NCI-H1105 treated with DMSO at 0.1 percent for 48 hours (cell line): ENCODE measurements at places on chromosomes 6 and 20.

GRCh38 chr6:3231247-3232016, 4.0 kb upstream of the TUBB2B start:
- peak; percentile 94 for DNase-seq

DNA sequence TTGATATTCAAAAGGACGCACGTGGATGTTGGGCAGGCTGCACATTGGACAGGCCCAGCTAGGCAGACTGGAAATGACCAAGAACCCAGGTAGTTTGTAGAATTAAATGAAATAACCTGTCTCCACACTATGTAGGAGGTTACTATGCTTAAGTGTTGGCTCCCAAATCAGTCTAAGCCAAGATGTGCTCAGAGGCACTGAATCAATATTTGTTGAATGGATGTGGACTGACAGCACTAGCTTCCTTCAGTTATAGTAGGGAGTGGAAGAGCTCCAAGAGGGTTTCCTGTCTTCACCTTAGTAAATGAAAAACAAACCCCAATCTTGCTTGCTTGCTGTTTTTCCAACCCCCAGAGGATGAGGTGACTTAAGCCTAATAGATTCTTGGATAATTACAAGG, 180.5 kb downstream of the JARID2 start:
- no peak for DNase-seq

GRCh38 chr6:167136376-167136775, 13.5 kb downstream of the CCR6 start:
- no peak for DNase-seq

DNA sequence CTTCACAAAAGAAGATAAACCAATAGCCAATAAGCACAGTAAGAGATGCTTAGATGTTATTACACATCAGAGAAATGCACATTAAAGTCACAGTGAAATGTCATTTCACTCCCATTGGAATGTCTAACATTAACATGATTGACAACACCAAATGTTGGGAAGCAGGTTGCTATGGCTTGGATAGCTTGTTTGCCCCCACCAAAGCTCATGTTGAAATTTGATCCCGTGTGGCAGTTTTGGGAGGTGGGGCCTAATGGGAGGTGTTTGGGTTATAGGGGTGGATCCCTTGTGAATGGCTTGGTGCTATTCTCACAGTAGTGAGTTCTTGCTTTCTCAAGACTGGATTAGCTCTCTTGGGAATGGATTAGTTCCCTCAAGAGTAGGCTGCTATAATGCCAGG, 44.8 kb downstream of the MRAP2 start:
- no peak for DNase-seq

GRCh38 chr6:131368198-131368911, 204.7 kb upstream of the ARG1 start:
- no peak for DNase-seq

GRCh38 chr6:36493319-36493718, 50.5 kb downstream of the KCTD20 start:
- DNase-seq = no peak

DNA sequence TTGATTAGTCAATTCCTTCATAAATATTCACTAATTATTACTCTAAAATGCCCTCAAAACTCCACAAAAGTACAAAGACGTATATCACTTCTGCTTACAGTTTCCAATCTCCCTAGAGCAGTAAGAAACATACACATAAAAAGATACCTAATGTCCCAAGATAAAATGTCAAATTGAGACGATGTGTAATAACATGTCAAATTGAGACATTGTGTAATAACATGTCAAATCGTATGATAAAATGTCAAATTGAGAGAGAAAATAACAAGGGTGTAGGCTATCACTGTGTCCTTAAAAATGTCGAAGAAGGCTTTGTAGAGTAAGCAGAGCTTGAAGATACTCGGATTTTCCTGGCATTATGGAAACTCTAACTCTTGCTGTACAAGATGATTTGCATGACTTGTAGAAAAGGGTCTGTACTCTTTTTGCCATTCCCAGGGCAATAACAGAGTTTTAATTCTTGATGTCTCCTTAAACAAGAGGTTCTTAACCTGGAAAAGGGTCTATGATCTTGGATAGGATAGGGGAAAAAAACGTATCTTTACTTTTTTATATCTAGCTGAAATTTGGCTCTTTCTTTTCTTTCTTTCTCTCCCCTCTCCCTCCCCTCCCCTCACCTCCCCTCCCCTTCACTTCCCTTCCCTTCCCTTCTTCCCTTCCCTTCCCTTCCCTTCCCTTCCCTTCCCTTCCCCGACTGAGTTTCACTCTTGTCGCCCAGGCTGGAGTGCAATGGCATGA, 67.7 kb upstream of the ADGRG6 start:
- no peak for DNase-seq

DNA sequence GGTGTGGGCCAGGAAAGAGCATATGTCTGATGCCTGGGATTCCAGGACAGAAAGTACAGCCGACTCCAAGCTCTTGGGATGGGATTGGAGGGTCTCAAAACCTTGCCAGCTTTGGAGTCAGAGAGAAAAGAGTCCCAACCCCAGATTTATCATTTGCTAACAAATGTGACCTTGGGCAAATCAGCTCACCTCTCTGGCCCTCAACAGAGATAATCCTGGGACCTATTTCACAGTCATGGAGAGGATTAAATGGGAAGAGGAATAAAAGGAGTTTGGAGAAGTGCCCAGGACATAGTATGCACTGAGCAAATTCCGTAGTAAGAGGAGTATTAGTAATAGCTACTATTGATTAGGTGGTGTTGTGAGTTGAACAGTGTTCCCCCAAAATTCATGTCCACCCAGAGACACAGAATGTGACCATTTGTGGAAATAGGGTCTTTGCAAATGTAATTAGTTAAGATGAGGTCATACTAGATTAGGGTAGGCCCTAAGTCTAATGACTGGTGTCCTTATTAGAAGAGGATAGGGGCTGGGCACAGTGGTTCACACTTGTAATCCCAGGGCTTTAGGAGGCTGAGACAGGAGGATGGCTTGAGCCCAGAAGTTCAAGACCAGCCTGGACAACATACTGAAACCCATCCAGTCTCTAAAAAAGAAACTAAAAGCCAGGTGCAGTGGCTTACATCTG, 17.1 kb downstream of the RIPOR3 start:
- DNase-seq = no peak

DNA sequence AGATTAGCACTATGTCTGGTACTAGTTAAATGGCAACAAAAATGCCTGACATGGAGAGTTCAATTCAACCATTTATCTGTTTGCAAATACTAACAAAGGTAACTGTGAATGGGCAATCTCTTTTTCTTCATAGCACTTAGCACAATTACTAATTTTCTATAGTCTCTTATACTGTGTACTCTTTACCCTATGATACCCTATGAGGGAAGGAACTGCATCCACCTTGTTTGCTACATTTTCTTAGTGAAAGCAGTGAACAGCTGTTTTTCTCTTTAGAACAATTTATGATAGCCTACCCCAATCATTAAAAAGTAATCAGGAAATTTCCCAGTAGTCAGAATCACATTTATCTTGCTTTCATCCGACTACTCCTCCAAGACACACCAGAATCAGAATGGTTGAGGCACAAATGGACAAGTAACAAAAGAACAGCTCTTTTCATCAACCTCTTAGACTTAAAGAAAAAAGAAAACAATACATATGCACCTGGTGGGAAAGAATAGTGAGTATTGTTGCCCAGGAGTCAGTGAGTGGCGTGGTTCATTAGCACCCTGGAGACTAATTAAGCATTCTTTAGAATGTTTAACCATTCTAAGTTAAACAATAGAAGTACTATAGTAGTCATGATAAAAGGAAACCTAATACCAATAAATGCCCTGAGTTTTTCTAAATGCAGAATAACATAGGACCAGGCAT, 16.7 kb downstream of the ZNF292 start:
- DNase-seq = no peak

GRCh38 chr6:158567871-158568401, 8.0 kb downstream of the TMEM181 start:
- no peak for DNase-seq

DNA sequence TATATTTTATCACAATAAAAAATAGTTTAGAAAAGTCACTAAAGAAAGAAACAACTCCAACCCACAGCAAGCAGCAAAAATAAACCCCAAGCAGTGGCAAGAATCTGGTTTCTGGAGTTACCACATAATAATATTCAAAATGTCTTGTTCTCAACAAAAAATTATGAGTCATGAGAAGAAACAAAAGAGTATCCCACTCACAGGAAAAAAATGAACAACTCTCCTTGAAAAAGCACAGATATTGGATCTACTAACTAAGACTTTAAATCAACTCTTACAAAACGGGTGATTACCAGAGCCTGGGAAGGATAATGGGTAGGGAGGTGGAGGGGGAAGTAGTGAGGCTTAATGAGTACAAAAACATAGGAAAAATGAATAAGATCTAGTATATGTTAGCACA, 425.6 kb downstream of the PLCB1 start:
- no peak for DNase-seq

- no peak for DNase-seq
Observed at GRCh38 chr6:86825436-86825835, 111.9 kb upstream of the HTR1E start.

GRCh38 chr6:53428886-53429285, 80.1 kb upstream of the ELOVL5 start:
- no peak for DNase-seq

DNA sequence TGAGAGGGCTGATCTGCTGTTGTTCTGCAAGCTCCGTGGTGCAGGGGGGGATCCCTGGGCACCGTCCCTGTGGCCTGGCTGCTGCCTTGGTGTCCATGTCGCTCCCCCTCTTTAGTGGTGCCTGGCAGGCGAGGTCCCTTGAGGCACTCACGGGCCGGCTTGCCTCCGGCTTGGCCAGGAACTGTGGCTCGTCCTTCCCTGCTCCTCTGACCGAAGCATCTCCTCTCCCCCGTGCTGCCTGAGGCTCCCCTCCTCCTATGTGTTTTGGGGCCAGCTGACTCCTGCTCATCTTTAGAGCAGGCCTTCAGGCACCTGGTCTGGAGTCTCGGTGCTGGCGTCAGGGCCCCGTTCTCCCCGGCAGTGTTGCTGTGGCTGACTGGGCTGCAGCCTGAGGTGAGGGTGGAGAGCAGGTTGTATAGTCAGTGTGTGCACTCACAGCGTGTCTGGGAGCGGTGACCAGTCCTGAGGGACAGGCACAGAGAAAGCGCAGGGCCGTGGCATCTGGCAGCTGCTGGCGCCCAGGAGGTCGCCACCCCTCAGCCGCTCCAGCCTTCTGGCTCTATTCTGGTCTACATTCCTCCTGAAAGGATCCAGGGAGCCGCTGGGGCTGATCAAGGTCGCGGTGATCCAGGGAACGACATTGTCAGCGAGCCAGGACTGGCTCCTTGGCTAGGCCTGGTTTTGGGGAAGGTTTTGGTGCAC, 43.7 kb downstream of the PYGB start:
- no peak for DNase-seq

DNA sequence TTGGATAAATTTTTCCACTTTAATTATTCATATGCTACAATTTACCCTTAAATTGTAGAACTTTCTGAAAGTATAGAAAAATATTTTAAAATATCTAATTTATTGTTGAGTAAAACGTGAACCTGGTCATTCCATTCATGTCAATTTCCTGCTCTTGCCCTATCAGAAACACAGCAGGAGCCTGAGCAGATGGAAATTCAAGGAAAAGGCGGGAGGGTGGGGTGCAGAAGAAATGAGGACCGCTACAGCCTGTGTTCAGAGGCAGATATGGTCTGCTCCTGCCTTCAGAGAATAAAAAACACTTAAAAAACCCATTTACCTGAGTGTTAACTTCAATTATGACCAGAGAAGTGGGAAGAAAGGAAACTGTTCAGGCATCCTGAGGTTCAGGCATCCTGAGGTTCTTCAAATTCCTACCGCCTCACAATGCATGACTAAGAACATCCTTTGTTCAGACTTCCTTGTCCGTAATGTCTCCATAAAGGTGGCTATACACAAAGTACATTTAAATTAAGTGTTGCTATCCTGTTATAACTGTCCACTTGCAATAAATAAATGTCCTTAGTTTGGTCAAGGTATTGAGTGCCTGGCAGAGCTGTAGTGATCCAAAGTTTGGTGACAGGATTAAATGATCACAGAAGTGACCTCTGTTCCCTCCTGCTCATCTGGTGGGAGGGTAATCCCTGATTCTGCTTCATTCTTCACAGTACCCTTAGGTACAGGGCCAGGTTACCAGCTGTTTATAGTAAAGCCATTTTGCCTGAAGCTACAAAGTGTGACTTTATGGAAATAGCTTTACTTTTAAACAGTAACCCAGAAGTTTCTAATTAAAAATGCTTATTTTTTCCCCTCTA, 109.1 kb downstream of the MAN1A1 start:
- DNase-seq = no peak

GRCh38 chr6:1479095-1479494, 89.7 kb downstream of the FOXF2 start:
- DNase-seq = no peak

- DNase-seq = peak; percentile 37
Observed at GRCh38 chr20:35171753-35172433, at the start of gene PROCR. Gene PROCR, plus strand, starts transcription at chr20:35172072. Its CDS starts 83 bp downstream, at chr20:35172155.

DNA sequence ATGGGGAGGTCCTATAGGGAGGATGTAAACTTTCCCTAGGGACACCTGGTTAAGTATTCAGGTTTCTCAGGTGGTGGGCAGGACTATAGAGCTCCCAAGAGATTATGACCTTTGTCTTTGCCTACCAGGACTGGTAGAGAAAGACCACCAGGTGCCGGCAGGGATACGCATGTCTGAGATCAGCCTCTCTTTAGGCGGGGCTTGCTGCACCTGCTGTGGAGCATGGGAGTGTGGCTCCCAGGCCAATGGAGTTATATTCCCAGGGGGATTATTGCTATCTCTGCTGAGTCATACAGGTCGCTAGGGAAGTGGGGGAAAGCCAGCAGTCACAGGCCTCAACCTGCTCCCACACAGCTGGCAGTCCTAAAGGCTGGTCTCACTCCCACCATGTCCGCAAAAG, 280.5 kb upstream of the MMS22L start:
- DNase-seq = no peak

DNA sequence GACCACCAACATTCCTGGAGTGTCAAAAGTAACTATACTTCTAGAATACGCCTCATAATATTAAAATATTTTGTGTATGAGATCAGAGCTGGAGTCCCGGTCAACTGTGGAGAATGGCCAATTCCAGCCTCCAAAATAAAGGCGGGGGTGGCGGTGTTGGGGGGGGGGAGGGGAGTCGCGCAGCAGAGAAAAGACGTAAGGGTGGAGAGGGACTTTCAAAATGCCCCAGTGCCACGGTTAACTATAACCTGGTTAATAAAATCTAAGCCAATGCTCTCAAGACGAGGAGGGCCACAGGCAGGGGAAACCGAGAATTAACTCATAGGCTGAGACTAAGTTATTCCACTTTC, 1.3 kb downstream of the NUP153 start:
- peak; percentile 28 for DNase-seq
